Stimulated activated CD4-positive, alpha-beta T cell treated with anti-CD3 and anti-CD28 coated beads, Interleukin-15, amount 100 ng/mL, for 1 hour (primary cell): ENCODE measurements at places on chromosomes 2 and 18.

- DNase-seq, result no peak
Measured at GRCh38 chr2:235238537-235238936, 255.3 kb upstream of the AGAP1 start.

DNA sequence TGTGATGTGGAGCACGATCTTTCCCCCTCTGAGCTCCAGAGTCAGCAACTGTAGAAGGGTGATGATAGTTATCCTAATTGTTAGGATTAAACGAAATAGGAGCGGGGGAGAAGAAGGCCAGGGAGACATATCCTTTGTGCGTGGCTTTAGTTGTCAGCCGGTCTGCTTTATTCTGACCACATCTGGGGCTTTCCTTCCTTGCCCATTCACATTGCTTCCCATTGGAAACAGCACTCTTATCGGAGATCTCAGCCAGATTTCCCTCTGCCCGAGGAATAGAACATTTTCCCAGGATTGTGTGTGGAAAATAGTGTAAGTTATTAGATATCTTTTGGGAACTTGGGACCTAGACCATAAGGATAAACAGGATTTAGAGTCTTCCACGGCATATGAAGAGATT is 1.5 kb downstream of the RALB start:
- DNase-seq, result no peak

GRCh38 chr2:86202702-86203101 is 3.4 kb downstream of the MRPL35 start:
- DNase-seq, result no peak

DNA sequence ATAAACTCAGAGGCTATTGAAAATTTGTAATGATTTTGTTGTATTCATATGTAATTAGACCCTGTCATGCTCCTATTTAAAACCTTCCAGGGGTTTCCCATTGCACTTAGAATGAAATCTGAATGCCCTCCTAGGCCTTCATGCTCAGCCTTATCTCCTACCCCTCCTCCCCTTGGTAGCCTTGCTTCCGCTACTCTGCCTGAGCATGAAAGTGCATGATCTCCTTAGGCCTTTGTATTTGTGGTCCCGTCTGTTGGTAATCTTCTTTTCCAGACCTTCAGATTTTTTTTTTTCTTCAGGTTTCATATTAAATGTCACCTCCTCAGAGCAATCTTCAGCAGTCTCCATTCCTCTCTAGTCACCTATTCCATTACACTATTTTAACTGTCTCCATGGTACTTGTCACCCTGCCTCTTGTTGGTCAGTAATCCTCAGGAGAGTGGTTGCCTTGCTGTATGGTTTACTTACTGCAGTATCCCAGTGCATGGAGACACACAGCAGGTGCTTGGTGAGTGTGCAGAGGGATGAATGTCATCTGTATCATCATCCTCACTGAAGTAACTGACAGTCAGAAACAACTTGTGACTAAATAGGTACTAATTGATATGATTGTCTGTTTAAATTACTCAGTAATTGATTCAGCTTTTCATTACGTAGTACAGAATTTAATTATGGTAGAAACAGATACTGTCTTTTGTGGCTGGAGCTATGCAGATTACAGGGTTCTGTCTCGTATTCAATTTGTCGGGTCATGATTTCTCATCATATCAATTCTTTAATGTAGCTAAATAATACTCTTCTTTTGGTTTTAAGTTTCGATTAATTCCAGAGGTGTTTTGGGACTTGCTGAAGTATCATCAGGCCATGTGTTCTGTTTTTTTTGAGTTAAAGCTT is 63.9 kb downstream of the PHLPP1 start:
- no peak for DNase-seq

GRCh38 chr2:215034154-215034553 is 104.3 kb downstream of the ABCA12 start:
- DNase-seq, result no peak
